Epithelial cell of proximal tubule (primary cell): ENCODE measurements at places on chromosomes 3 and 15. TPM values are rescaled to one million over a fixed set of nuclear protein-coding genes. Genes with fewer than 3 reads are reported as not detected.

SLCO2A1 gene
- 0.36 and 0.75 TPM in 2 replicates for total RNA-seq

C2CD4A gene
- 0.07 and 0.35 TPM in 2 replicates for total RNA-seq

CCR5 gene
- not detected in 2 replicates for total RNA-seq

TMEM202 gene
- not detected in 2 replicates for total RNA-seq

GRCh38 chr3:30293621-30294240 is 312.7 kb upstream of the TGFBR2 start:
- no peak for DNase-seq

DNA sequence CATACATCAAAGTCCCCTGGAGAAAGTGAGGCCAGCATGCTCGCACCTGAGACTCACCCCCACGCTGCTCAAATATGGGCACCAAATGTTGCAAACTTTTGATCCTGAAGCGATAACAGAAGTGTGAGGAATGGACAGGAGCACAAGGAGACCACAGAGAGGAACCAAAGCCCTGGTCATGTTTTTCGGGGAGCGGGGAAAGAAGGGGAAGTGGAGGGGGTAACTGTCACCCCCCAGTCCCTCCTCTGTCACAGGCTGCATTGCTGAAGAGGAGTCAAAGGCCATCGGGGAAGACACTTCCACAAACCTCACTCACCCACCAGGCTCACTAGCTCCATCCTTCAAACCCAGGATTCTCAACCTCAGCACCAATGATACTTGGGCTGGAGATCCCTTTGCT is 182.4 kb downstream of the UACA start:
- no peak for DNase-seq

- no peak for DNase-seq
Observed at GRCh38 chr3:81289676-81290075, 471.8 kb downstream of the GBE1 start.

- DNase-seq = no peak
Observed at GRCh38 chr3:107846279-107846852, 244.5 kb downstream of the CD47 start.

- no peak for DNase-seq
Observed at GRCh38 chr3:115494826-115495225, 128.5 kb upstream of the GAP43 start.

DNA sequence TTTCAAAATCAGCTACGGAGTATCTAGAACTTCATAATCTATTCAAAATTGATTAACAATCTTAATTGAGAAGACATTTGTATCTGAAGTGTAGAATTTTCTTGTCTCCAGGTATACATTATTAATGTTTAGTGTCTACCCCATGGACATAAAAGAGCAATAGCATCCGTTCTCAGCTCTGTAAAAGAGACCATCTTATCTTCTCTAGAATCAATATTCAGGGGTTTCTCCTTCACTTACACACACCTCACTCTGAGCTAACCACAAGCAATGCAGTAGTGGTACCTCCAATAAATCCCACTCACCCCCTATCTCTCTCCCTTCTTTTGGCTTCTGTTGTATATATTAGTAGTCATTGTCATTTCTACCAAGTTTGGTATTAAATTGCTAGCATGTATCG is 16.2 kb downstream of the MBNL1 start:
- DNase-seq = no peak

- no peak for DNase-seq
Observed at GRCh38 chr3:121667333-121667732, 6.6 kb upstream of the HCLS1 start.

- DNase-seq = no peak
Observed at GRCh38 chr3:179234199-179234598, 16.7 kb downstream of the KCNMB3 start.

GRCh38 chr3:42505849-42506410 is 3.5 kb downstream of the VIPR1 start:
- no peak for DNase-seq

DNA sequence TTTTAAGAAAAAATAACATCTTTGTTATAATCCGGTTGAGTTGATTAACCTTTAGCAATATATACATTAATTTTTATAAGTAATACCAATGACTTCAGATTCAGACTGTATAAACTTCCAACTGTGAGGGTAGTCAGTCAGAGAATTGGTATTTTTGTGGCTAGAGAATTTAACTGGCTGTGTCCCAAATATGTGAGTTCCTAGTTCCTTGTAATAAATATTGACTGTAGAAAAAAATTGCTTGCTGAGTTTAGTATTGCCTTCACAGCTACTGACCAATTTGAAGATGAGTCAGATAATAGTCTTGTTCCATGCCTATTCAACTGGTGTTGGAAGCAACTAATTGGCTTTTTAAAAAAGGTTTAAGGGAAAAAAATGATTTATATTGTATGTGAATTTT is 210.8 kb downstream of the GAP43 start:
- no peak for DNase-seq

- DNase-seq = no peak
Observed at GRCh38 chr3:58243976-58244585, 6.5 kb downstream of the ABHD6 start.

GRCh38 chr3:13650210-13651056 is 101.5 kb downstream of the FBLN2 start:
- no peak for DNase-seq
